ENCODE measurements at places on chromosomes 2 and 18.

GRCh38 chr2:157319795-157320194 lies 5.8 kb downstream of the ERMN start:
- no peak for DNase-seq

DNA sequence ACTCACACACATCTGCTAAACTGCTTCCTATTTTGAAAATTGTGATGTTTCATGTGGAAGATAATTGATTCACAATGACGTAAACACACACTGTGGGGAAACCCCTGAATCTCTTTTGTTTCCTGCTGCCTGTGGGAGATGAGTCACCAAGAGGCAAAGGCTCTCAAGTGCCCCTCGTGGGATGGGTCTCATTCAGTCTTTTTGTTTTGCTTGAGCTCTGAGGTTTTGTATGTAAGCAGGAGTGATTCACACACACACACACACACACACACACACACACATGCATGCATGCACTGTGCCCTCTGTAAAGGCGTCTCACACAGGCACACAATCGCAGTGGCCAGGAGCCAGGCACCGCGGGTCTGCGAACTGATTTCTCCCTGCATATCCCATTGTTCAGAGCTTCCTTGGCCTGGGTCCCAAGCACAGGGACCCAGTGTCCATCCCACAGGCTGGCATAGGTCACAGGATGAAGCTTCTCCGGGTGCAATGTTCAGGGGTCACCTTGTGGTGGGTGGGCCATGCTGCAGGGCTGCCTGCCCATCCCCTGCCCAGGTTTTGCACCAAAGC lies 12.1 kb upstream of the ARHGEF4 start:
- DNase-seq = peak; percentile 97

DNA sequence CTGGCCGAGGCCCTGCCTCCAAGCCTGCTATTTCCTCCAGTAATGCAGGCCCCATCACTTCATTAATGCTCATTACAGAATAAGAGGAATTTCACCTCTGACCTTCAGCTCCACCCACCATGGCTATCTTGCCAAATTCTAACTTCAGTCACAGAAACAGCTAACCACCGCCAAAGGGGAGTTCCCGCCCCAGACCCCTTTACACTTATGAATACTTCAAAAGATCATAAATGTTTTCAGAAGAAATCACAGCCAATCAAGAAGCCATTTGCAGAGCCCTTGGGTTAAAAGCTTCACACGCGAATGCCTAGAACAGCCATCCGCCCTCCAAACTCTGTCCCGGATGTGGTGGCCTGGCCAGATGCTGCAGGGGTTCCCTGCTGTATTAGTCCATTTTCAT lies 73.8 kb upstream of the TWIST2 start:
- no peak for DNase-seq

- no peak for DNase-seq
Observed at GRCh38 chr18:2108591-2108990, 462.7 kb downstream of the METTL4 start.

- no peak for DNase-seq
Observed at GRCh38 chr2:216098421-216099334, 10.5 kb upstream of the XRCC5 start.

DNA sequence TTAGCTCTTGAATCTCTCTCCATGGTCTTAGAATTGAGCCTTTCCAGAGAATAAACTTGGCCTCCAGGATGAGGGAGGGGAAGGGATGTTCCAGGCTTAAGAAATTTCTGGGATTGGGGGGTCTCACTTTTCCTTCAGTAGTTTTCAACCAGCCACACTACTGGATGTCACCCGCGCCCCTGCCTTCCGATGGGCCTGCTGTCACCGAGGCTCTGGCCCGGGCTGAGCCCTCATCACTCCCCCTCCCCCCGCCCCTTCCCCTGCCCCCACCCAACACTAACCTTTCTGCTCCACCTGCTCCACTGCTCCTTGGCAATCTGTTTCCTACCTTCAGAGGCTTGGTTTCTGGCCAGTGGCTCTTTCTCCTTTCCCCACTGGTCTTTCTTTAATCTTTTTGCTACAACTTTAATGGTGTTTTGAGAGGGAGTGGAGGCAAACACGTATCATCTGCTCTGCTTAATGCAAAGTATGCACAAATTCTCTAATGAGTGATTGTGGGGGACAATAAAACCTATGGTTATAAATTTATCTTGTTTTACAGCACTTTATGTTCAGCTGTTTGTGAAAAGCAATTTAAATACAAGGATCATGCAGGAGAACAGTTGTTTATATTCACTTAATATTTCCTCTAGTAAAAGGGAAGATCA lies 155.1 kb downstream of the WDSUB1 start:
- no peak for DNase-seq

DNA sequence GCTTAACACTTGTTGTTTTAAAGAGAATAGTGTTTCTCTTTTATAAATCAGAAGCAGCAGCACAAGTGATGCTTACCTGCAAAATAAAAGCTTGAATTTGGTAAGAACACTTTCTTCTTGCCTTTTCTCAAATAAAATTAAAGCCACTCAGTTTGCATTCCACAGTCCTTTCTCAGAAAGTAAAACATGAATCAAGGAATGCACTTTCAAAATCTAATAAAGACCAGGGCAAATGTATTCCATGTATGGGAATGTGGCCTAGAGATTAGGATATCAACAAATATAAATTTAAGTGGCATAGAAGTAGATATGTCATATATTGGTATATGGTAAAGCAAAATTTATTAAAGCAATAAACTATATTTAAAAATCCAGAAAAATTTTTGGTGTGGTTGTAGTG lies 352.8 kb downstream of the THSD7B start:
- DNase-seq = no peak

- DNase-seq = no peak
Observed at GRCh38 chr18:75723521-75724340, 296.2 kb upstream of the SMIM21 start.

GRCh38 chr2:34093790-34094189 lies 494.7 kb upstream of the FAM98A start:
- no peak for DNase-seq

GRCh38 chr18:7566244-7566566 lies 911 bp upstream of the PTPRM start:
- DNase-seq = no peak

- no peak for DNase-seq
Observed at GRCh38 chr2:240814280-240814679, 5.7 kb downstream of the KIF1A start.

DNA sequence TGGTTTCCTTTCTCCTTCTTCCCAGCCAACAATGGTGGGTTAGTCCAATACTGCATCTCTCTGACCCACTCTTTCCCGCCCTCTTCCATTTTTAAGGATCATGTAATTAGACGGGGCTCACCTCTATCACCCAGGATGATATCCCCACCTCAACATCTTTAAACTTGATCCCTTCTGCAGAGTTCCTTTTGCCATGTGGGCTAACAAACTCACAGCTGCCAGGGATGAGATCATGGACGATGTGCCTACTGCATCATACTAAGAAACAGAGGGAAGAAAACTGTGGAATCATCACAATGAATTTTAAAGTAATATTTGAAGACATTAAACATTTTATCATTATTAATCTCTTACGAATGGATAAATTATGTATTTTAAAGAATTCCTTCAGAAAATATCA lies 183.5 kb downstream of the RDH14 start:
- no peak for DNase-seq

DNA sequence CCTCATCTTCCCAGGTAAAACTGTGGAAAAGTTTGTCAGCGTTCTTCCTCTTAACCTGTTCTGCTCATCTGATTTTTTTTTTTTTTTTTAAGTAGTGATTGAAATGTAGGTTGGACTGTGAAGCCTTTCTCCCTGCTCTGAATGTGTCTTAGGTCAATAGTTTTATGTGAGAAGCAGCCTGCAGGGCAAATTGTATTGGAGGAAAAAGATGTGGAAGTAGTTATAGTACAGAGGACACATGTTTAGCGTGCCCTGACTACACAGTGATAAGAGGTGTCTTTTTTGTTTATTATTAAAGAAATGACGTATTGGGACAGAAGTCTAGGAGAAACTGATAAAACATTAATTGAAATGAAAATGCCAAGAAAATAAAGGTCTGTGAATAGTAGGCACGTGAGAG lies 1.5 kb downstream of the MTA3 start:
- no peak for DNase-seq

- no peak for DNase-seq
Observed at GRCh38 chr2:227703961-227704360, 13.9 kb downstream of the SLC19A3 start.

- no peak for DNase-seq
Observed at GRCh38 chr2:26892133-26892532, 44.2 kb downstream of the DPYSL5 start.

DNA sequence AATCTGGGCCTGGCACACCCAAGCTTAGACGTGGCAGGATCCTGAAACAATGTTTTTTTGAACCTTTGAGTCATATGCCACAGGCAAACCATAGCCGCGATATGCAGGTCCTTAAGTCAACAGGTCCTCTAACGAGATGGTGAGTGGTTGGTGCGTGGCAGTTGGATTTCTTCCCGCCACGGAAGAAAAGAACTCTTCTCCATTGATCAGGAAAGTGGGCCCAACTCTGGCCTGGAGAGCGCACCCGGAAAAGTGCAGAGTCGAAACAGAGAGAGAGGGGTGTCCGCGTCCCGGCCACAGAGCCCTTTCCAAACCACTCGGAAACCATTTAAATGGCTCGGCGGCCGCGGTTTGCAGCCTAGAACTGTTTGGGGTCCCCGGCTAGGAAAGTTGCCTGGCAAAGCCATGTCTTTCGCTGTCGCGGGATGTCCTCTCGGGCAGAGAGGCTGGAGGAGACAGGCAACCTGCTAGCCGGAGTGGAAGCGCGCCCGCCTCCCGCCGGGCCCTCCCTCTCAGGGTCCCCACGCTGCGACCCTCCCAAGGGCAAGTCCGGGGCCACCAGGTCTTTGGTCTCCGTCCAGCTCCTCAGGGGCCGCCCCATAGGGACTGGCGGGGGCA lies 777 bp downstream of the GALNT3 start:
- DNase-seq = peak; percentile 59

DNA sequence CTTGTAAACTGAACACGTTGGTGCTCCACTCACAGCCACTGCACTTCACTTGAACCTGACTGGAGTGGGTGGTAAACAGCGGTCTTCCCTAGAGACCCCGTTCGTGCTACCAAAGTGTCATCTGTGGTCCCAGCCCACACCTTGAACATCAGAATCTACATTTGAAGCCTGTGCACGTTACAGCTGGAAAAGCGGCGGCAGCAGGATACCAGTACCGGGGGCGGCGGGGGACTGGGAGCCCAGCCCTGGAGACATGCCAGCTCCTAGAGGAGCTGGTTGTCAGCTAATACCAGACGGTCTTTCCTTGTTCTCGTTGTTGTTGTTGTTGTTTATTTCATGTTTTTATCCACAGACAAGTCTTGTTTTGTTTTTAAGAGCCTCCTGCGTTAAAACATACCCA lies 156.7 kb downstream of the WDSUB1 start:
- DNase-seq = no peak

DNA sequence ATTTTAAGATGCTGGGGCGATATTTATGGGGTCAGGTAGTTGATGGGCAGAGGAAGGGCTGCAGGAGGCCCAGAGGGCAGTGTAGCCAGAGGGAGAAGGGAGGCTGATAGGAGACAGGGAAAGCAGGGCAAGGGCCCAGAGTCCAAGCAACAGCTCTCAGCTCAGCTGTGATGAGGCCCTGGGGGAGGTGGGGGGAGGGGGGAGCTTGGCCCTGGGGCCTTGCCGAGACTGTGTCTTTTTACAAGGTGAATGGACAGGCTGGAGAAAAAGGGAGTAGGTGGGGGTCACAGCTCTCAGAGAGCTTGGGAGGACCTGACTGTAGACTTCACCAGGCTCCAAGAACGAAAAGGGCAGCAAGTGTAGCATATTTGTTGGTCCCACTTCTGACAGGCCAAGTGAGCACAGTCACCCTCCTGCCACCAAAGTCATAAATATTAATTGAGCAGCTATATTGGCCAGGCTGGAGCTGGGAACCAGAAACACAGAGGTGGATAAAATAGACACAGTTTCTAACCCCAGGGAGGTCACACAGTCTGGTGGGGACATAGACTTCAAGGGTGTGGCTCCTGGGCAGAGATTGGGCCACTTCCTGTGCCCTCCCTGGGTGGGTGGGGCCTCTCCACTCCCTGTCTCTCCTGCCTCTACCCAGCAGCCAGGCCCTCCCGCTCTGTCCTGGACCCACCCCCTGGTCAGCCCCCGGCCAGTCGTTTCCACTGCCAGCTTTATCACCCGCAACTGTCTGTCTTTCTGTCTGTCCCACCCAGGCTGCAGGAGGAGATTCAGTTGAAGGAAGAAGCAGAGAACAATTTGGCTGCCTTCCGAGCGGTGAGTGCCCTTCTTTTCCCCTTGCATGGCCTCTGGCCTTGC lies 1.4 kb downstream of the DES start:
- peak; percentile 36 for DNase-seq

GRCh38 chr2:218253232-218253625 lies 7.6 kb upstream of the GPBAR1 start:
- DNase-seq = no peak

- DNase-seq = no peak
Observed at GRCh38 chr2:114727012-114727411, 284.6 kb downstream of the DPP10 start.

DNA sequence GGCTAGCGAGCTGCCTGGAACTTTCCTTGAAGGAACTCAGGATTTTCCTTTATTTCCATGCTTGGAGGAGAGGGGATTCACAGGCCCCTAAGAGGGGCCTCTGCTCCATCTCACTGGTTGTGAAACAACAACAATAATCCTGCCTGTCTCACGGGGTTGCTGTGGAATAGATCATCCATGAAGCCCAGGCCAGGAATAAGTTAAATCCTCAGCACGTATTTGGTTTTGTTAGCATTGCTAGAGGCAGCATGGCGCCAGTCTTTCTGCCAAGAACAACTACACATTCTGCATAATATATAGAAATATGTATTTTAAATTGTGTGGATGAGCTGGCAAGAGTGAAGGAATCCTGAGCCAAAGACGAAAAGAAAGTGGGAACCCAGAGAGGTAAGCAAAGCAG lies 80.8 kb upstream of the L3MBTL4 start:
- DNase-seq = no peak

- DNase-seq = no peak
Observed at GRCh38 chr2:139259422-139260051, 479.3 kb upstream of the NXPH2 start.

- DNase-seq = no peak
Observed at GRCh38 chr2:27255187-27255586, 7.7 kb downstream of the SLC30A3 start.

GRCh38 chr2:223954401-223954800 lies 2.9 kb upstream of the MRPL44 start:
- DNase-seq = no peak

- no peak for DNase-seq
Observed at GRCh38 chr2:206217166-206217565, 57.3 kb upstream of the ZDBF2 start.

DNA sequence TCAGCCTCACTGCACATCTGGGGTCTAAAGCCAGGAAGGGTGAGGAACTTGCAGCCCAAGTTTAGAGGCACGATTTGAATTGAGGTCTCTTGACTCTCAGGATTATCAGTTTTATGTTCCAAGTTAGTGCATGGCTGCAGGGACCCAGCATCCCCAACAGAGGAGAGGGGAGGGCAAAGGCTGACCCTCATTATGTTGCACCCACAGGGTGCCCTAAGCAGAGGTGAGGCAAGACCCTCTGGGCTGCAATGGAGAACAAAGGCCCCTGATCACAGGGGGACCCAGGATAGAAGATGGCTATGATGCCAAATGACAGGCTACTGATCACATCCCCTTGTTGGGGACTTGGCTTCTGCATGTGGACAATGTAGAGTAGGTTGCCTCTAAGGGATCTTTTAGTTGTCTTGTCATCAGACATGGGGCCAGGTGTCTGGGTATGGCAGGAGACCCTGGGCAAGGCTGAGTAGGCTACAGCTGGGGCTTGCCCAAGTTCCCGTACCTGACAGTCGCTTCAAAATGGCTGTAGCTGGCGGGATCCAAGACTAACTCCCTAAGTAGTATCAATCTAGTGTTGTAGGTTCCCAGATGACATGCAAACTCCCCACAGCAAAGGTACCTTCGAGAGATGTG lies 4.5 kb upstream of the GDF7 start:
- no peak for DNase-seq
